Esophagus mucosa (tissue), 1 donor: ENCODE measurements at places on chromosomes 2 and 18.

GRCh38 chr2:179106676-179107428 lies 56.9 kb upstream of the CCDC141 start:
- ATAC-seq: peak; percentile 98

DNA sequence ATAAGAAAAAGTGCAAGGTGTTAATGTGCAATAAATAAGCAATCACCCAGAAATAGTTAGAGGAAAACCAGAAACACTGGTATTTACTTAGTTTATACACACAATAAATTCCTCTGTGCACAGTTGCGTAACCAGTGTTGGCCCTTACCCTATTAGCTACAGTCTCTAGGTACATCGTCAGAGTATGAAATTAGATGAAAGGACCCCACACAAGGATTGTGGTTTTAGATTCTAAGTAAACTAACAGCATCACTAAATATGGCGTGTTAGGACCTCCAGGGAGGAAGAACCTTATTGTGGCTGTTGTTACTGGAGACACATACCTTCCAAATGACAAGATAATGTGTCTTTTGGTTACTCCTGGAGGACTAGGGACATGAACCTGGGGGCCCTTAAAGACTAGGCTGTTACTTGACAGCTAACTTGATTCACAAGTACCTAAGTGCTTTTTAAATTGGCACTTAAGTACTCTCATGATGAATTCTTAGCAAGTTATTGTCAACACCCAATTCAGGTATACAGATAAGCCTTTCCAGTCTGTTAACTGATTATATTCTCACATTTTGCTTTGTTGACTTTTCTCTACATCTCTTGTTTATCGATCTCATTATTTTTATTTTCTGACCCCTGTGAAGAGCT lies 115.3 kb downstream of the FEZ2 start:
- ATAC-seq: no peak

DNA sequence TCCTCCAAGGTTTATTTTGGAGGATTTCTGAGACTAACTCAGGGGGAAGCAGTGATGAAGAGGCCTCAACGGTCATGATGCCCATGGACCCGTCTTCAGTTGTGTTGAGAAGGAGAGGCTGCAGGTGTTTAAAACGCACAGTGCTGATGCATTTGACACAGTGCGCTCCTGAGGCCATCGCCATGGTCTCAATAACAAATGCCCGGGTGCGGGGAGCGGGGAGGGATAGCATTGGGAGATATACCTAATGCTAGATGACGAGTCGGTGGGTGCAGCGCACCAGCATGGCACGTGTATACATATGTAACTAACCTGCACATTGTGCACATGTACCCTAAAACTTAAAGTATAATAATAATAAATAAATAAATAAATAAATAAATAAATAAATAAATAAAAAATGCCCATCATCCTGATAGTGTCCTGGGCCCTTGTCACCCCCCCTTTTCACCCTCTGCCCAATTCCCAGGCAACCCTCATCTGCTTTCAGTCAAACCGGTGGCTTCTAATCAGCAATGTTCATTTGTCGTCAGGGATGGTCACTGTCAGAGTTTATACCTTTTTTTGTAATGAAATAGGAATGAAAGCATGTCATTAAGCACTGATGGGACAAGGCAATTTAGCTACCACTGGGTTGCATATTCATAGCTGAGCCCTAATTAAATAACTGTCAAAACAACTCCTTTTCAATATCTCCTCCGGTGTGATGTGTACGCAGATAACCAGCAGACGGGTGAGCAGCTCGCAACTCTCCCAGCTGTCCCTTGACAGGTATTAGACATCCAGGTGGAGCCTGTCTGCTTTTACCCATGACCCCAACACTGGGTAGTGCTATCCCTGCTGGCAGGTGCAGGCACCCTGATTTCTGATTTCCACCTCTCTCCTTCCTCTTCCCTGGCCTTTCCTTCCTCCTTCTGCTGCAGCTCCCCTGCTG lies 95.9 kb downstream of the KCNF1 start:
- no peak for ATAC-seq

GRCh38 chr2:180405520-180405919 lies 398.4 kb upstream of the CWC22 start:
- no peak for ATAC-seq

- ATAC-seq: no peak
These were observed 36.0 kb downstream of the SKA1 start for GRCh38 chr18:50410894-50411293.

- ATAC-seq: no peak
These were observed 116.5 kb upstream of the MCFD2 start for GRCh38 chr2:47031909-47032668.

DNA sequence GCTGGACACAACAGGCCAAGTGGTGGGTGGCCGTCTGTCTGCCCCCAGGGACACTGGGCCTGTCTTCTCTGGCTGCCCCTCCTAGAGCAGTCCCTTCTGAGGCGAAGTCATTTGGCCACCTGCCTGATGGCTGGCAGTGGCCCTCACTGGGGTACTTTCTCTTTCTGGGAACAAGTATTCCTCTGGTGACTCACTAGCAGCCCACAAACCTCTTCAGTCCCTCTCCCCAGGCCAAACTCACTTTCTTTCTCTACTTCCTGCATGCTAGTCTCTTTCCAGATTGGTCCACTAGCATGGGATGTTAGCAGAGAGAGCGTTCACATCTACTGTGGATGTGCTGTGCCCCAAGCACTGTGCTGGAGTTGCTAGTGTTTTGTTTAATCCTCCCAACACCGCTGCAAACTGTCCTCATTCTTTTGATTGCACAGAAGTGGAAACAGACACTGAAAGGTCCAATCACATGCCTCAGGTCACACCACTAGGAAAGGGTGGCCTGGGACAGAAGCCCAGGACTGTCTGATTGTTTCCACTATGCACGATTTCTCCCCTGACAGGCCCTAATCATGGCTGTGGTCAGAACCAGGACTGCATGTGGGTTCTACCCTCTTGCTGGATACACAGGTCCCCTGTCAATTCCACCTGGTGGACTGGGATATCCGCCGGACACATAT lies 5.2 kb downstream of the DYSF start:
- no peak for ATAC-seq

DNA sequence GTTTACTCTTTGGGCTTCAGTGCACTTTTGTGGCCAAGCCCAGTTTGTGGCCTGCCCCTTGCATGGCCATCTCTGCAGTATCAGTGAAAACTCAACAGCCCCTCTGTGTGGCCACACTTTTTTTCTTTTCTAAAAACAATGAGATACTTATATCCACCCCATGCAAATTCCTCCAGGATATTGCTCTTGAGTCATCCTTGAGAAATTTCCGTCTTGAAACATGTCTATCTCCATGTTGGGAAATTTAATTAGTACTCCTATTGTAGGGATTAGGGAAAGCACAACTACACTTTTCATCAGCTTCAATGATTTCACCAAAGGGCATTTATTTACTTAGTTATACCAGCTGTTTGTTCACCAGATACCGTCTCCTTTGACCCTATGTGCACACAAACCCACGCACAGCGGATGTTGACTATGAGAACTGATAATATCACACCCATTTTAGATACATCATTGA lies 993.1 kb downstream of the TSN start:
- ATAC-seq: no peak

DNA sequence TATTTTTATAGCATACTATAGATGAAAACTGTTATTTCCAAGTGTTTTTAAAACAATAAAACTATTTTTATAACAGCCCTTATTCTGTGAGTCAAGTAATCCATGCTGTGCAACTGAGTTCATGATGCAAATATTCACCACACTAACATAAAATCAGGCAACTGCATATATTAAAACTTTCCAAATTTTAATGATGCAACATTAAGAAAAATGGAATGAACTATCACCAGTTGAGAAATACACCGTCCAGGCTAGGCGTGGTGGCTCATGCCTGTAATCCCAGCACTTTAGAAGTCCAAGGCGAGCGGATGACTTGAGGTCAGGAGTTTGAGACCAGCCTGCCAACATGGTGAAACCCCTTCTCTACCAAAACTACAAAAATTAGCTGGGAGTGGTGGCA lies 114.5 kb downstream of the CDH2 start:
- no peak for ATAC-seq

GRCh38 chr2:20538308-20539132 lies 91.6 kb downstream of the RHOB start:
- no peak for ATAC-seq

GRCh38 chr2:207226671-207227061 lies 60.9 kb upstream of the KLF7 start:
- no peak for ATAC-seq

DNA sequence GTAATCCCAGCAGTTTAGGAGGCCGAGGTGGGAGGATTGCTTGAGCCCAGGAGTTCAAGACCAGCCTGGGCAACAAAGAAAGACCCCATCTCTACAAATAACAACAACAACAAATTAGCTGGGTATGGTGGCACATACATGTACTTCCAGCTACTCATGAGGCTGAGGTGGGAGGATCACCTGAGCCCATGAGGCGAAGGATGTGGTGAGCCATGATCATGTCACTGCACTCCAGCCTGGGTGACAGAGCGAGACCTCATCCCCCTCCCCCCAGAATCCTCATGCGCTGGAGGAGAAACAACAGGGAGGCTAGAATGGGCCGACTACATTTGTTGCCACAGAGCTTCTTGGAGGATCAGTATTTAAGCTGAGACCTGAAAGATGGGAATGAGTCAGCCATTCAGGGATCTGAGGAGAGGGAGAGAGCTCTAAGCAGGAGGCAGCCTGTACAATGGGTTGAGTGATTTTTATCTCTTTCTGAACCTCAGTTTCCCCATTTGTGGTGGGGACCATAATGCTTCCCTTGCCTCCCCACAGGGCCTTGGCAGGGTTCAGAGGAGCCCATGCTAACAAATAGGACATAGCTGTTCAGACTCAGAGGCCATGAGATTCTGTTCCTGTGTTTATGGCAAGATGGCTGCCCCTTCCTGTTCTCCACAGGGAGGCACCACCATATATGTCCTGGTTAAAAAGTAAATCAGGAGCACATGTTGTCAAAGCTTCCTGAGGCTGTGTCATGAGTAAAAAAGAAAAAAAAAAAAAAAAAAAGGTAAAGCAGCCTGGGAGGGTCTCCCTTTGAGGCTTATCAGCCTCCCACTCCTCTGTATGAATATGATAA lies 131.4 kb upstream of the HAAO start:
- peak; percentile 56 for ATAC-seq

DNA sequence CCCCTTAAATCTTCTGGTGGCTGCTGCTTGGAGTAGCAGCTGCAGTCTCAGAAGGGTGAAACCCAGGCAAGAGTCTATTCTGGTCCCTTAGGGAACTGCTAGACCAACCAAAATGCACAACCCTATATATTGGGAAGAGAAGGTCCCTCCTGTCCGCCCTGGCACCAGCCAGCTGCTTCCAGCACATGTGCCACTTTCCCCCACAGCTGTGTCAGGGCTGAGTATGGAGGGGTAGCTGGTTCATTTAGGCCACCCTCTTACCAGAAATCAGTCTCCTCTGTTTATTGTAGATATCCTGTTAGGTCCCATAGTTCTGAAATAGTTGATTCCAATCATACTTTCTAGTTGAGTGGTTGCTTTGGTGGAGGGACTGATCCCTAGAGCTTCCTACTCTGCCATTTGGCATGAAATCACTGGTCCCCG lies 68.9 kb downstream of the BIRC6 start:
- no peak for ATAC-seq

- peak; percentile 79 for ATAC-seq
These were observed 10.4 kb upstream of the KCNE4 start for GRCh38 chr2:223041527-223042109.

DNA sequence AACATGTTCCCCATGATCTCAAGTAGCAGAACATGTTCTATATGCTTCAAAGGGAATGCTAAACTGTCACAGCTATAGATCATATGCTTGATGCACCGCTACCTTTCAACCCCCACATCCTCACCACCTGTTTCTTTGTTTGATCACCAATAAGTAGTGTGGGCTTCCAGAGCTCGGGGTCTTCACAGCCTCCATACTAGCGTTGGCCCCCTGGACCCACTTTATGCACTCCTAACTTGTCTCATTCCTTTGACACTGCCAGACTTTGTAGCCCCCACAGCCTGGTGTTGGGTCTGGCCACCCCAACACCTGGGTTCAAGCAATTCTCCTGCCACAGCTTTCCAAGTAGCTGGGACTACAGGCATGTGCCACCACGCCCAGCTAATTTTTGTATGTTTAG lies 11.6 kb upstream of the RBM44 start:
- no peak for ATAC-seq

- ATAC-seq: peak; percentile 6
These were observed 534 bp upstream of the SOCS6 start for GRCh38 chr18:70288171-70288850.

DNA sequence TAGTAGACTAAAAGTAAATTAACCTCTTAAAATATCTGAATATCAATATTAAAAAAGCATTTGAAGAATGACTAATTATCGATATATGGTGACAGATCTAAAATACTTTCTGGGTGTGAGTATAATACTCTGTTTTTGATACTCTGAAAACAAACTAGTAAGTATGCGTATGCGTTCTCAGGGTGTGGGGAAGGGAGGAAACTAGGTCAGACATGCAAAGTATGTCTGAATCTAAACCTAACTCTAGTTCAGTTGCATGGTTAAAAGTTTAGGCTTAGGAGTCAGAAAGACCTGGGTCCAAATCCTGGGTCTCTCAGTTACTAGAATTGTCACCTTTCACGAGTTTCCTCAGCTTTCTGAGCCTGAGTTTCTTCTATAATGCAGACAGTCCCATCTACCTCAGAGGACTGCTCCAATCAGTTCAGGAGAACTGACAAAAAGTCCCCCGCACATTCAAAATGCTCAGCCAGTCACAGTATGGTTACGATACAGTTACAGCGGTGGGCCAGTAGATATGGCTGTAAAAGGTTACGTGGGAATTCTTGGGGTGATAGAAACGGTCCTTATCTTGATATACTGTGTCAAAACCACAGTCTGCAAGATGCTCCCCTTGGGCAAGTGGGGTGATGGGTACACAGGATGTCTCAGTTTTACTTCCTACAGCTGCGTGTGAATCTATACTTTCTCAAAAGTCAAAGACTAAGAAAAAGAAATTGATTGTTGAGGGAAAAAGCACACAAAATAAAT lies 29.2 kb downstream of the UNC50 start:
- ATAC-seq: peak; percentile 33

- no peak for ATAC-seq
These were observed 97.9 kb upstream of the KLHL29 start for GRCh38 chr2:23286758-23287704.

DNA sequence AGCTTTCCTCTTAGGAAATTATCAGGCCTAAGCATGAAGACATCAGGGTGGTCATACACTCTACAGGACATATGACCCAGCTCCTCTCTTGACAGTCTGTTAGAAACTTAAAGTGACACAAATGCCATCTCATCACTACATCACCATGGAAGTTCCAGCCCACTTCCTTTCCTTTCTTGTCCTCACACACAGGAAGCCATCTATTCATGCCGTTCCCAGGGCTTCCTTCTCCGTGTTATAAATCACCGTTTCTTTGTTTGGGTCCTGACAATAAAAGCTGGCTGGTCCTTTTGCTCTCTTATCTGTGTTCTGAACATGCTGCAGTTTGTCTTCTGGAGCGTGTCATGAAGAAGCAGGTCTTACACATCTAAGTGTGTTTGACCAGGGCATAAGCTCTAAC lies 692.1 kb upstream of the CELF4 start:
- ATAC-seq: no peak

DNA sequence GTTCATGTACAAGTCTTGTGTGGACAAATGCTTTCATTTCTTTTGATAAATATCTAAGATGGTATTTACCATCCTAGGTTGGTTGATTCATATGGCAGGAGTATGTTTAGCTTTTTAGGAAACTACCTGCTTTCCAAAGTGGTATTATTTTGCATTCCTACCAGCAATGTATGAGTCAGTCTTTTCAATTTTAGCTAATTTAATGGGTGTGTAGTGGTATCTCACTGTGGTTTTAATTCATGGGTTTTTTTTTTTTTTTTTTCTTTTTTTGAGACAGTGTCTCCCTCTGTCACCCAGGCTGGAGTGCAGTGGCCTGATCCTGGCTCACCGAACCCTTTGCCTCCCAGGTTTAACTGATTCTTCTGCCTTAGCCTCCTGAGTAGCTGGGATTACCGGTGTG lies 4.2 kb downstream of the ZNF512 start:
- ATAC-seq: no peak
